ENCODE measurements at places on chromosomes 13 and 19. TPM values are rescaled to one million over a fixed set of nuclear protein-coding genes. Genes with fewer than 3 reads are reported as not detected.

The CCDC194 gene
- 0.33 TPM for polyA plus RNA-seq

The CLDN10 gene
- 43.6 TPM for polyA plus RNA-seq

The FFAR2 gene
- polyA plus RNA-seq = not detected

- DNase-seq = no peak
Observed at GRCh38 chr19:15253061-15253460, 20.8 kb upstream of the EPHX3 start.

- DNase-seq = no peak
Observed at GRCh38 chr19:9751446-9751845, 17.1 kb downstream of the ZNF846 start.

The LRRC25 gene
- polyA plus RNA-seq = 0.41 TPM

DNA sequence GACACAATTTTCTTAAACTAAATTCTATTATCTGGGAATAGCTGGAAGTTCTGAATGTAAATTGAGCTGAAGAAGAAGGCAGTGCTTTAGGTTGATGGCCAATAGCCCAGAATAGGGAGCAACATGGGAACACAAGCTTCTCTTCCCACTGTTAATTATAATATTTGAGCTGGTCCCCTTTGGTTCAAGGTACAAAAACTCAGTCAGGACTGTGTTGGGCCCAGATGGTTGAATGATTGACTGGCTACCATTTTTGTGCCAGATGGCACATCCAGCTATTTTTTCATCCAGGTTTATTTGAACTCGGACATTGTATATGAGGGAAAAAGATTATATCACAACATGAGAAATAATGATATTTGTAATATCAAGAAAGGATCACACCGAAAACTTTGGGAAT lies 458.9 kb downstream of the SLITRK1 start:
- no peak for DNase-seq

- no peak for DNase-seq
Observed at GRCh38 chr13:34246511-34246910, 428.6 kb downstream of the RFC3 start.

DNA sequence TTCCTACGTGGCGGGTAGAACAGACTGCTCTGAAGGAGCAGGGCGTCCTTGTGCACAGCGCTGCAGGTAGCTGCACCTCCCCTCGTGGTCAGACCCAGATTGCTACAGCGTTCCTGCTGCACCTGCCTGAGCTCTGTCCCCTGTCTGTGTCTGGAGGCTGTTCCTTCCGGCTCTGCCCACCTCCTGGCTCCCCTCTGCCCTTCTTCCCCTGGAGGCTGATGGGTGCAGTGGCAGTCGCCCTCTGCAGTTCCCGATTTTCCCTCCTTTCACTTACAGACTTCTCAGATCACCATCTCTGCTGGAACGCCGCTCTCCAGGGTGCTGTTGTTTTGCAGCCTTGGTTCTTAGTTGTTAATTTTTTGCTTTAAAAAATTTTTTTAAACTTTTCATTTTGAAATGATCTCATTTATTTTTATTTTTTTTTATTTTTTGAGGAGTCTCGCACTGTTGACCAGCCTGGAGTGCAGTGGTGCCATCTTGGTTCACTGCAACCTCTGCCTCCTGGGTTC lies 53.6 kb downstream of the SMARCA4 start:
- DNase-seq = no peak

The CGB2 gene
- polyA plus RNA-seq = 3.9 TPM

GRCh38 chr13:112346173-112346898 lies 29.8 kb upstream of the SPACA7 start:
- DNase-seq = peak; percentile 68

GRCh38 chr13:109655611-109656010 lies 130.8 kb downstream of the IRS2 start:
- no peak for DNase-seq

GRCh38 chr19:1026783-1027649 lies 608 bp downstream of the CNN2 start:
- DNase-seq = no peak

- no peak for DNase-seq
Observed at GRCh38 chr13:110491869-110492678, 69.4 kb downstream of the RAB20 start.

- DNase-seq = no peak
Observed at GRCh38 chr19:21023901-21024300, 3.4 kb downstream of the ZNF430 start.

GRCh38 chr19:48907671-48908070 lies 7.6 kb downstream of the NUCB1 start:
- DNase-seq = no peak

The ISYNA1 gene
- 264 TPM for polyA plus RNA-seq

Measured in H1 (cell line).